Activated T-helper 1 cell treated with anti-CD3 and anti-CD28 coated beads, Interleukin-2, amount 50 U/mL, for 16 hours (primary cell): ENCODE measurements at places on chromosomes 12 and 14.

DNA sequence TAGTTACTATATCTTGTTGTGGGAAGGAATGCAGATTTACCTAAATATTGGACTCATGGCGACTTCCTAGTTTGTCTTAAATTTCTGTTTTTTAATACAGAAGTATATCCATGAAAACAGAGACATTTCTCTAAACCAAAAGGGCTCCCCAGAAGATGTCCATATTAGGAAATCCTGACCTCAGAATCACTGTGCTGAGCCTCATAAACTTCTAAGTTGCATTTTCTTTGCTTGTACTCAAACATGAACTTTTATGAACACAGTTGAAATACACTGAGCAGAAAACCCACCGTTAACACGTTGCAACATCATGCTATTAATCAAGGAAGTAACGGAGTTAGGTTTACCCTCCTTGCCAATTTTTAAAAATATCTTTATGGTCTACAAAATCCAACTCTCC lies 42.9 kb upstream of the NR2C1 start:
- DNase-seq: no peak

DNA sequence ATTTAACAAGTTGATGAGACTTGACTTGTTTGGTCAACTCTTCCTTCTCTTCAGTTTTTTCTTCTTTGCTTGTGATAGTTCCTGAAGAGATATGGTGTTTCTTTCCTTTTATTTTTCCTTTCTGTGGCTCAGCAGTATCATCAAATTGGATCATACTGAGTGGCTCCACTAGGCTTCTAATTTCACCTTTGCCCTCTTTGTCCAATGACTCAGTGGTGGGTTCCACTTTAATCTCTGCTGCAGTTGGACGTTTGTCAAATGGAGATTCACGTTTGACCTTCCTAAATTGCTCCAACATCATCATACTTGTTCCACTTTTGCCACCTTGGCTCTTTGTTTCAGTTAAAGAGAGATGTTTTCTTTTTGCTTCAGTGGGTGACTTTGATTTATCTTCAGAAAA lies 41.5 kb downstream of the FAM186A start:
- no peak for DNase-seq

DNA sequence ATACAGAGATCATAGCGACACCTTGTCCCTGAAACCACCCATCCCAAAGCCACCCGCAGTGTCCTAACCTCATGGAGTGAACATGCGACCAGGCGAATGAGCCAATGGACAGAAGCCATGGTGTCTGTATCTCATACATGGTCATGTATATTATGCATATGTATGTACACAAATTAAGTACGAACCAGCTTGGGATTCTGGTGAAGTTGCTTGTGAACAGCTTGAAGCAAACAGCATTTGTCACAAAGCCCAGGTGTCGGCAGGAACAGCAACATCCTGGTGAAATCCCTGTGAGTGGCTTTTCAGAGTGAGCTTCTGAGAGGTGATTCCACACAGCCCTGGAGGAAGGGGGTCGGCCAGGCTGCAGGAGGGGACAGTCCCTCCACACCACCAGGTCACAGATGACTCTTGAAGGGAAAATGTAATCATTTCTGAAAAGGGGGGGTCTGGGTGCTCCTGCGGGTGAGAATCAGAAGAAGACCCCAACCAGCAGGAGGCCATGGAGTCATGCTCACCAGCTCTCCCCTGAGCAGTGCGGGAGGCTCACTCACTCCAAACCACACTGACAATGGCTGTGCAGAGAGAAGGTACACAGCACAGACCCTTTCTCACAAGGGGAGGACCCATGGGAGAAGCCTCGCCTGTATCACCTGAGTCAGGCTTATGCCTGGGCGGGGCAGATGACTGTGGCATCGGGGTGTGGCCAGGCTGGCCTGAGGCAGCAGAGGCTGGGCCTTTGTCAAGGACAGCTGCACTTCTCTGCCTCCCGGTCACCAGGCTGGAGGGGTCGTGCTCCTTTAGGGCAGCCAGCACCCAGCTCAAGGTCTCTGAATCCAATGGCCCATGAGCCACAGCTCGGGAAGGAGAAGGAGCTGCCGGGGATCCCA lies 14.3 kb downstream of the CHGA start:
- no peak for DNase-seq

DNA sequence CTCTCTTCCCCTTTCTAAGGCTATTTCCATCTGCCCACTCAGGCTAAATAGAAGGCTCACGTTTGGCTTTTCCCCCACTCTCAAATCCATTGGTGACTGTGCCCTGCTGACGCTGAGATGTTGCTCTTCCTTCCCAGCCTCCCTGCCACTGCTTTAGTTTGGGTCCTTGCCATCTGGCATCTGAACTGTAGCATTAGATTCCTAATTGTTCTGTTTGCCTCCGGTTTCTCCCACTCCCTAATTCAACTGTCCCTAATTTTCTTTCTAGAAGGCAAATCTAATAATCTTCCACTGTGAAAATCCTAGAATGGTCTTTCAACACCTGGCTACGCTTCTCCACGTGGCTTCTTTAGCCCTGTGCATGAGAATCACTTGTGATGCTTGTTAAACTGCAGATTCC lies 37.6 kb upstream of the SMOC1 start:
- DNase-seq: no peak

DNA sequence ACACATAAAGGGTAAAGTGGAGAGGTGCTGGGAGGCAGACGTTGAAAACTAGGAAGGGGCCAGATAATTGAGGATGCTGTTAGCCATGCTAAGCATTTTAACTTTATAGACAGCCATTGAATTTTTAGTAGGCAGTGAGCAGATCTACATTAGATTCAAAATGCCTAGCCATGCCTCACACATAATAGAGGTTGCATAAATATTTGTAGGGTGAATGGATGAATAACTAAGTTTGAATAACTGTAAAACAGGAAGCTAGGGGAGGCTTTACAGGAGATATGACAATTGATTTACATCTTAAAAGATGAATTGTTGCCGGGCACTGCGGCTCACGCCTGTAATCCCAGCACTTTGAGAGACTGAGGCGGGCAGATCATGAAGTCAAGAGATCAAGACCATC lies 12.3 kb upstream of the CCNT1 start:
- DNase-seq: no peak

- no peak for DNase-seq
Measured at GRCh38 chr12:4244868-4245267, 28.7 kb upstream of the CCND2 start.

- DNase-seq: no peak
Measured at GRCh38 chr12:119936705-119937311, 52.2 kb upstream of the BICDL1 start.

DNA sequence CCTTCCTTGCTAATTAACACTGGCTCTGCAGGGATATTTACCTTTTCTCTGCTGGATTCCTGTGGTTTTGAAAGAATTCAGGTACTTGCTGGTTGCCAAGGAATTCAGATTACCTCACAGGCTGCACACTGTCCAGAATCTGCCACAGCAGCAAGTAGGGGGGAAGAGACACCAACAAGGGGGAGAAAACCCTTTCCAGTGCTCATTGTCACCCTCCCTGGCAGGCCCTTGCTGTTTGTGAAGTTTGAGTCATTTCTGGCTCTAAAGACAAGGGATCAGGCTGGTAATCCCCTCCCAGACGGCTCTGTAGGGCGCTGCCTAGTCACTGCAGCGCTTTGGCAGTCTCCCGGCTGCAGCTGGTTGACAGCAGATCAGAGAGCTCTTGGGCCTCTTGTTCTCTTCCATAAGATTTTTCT lies 50.8 kb downstream of the TTLL5 start:
- DNase-seq: no peak
